ENCODE measurements at places on chromosomes 6 and 20. TPM values are rescaled to one million over a fixed set of nuclear protein-coding genes. Genes with fewer than 3 reads are reported as not detected.

SERINC1 gene
- total RNA-seq: 138 TPM

ID4 gene
- total RNA-seq: 5.7 TPM

- peak overlapping the region; percentile 9 for H3K27ac ChIP-seq
- H3K4me1 ChIP-seq: no peaks in the 10 kb centered on the region
- no peaks in the 10 kb centered on the region for H3K36me3 ChIP-seq
- no peak for DNase-seq
- H3K4me3 ChIP-seq: no peak overlapping the region
Observed at GRCh38 chr6:137708481-137708880, 158.6 kb upstream of the TNFAIP3 start.

DNA sequence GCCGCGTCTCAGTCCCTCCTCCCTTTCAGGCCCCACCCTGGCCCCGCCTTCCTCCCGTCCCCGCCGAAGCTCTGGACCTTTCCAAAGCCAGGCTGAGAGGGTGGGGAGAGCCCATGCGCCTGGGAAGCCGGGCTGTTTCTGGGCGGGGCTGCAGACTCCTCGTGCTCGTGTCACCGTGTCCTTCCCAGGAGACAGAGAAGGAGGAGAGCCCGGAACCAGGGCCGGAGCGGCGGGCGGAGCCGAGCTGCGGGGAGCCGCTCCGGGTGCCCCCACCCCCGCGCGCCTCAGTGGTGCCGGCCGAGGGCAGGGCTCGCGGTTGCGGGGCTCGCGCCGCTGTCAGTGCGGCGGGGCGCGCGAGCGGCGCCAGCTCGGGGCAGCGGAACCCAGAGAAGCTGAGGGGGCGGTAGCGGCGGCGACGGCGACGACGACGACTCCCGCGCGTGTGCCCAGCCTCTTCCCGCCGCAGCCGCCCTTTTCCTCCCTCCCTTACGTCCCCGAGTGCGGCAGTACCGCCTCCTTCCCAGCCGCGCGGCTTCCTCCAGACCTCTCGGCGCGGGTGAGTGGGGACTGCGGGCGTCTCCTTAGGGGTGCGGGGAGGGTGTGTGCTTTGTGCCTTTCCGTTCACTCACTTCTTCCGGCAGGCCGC, at the start of gene RALY:
Gene RALY (plus strand): TSS at position 336 of the 646 bp plus-strand sequence. CDS start 78,164 bp downstream, outside the sequence.
- peak; percentile 99 for DNase-seq
- H3K36me3 ChIP-seq: no peaks in the 10 kb centered on the region
- peak within 1 kb of the TSS; percentile 98 for H3K27ac ChIP-seq
- H3K4me1 ChIP-seq: peaks cover 37% of the 10 kb centered on the region
- no peaks in the 10 kb centered on the region for H3K27me3 ChIP-seq
- peak within 1 kb of the TSS; percentile 95 for H3K4me3 ChIP-seq

GRCh38 chr6:4889701-4890100, 113.5 kb downstream of the CDYL start:
- peaks cover 5% of the 10 kb centered on the region for H3K36me3 ChIP-seq
- no peak overlapping the region for H3K4me3 ChIP-seq
- no peaks in the 10 kb centered on the region for H3K4me1 ChIP-seq
- H3K27ac ChIP-seq: no peak overlapping the region

DNA sequence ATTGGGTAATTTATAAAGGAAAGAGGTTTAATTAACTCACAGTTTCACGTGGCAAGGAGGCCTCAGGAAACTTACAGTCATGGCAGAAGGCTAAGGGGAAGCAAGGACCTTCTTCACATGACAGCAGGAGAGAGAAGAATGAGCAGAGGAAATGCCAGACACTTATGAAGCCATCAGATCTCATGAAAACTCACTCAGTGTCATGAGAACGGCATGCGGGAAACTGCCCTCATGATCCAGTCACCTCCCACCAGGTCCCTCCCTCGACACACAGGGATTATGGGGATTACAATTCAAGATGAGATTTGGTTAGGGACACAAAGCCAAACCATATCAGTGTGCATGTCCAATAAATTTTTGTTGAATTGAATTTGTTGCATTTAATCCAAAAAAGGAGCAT, 52.0 kb downstream of the ECT2L start:
- no peaks in the 10 kb centered on the region for H3K36me3 ChIP-seq
- no peaks in the 10 kb centered on the region for H3K4me1 ChIP-seq
- DNase-seq: no peak

DNA sequence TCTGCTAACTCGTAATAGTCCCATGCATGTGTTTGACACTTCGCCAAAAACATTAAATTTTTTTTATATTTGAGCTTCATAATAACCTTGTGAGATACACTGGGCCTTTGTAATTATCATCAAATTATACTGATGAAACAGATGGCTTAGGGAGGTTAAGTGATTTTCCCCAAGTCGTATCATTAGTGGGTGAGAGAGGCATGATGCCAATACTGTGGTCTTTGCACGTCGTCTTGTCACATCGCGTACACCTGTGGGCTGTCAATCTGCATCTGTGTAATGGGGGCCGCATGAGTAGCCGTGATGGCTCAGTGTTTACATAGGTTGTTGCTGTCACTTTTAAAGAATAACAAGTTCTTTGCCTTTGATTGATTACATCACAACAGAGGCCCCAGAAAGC, 1.7 kb downstream of the PRL start:
- no peaks in the 10 kb centered on the region for H3K4me1 ChIP-seq
- no peak for DNase-seq
- no peaks in the 10 kb centered on the region for H3K27me3 ChIP-seq

DNA sequence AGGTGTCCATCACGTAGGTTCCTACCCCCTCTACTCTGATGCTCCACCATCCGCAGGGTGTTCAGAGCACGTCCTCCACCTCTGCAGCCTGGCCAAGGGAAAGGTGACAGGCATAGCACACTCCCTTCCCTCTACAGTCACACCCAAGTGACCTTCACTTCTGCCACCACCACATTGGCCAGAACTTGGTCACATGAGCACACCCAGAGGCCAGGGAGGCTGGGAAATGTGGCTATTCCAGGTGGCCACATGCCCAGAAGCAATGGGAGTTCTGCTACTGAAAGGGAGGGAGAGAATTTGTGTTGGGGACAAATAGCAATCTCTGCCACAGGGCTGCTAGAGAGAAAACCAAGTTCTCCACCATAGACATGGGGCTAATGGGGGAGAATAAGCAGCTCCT, 180.3 kb downstream of the NFATC2 start:
- H3K27me3 ChIP-seq: no peaks in the 10 kb centered on the region
- no peaks in the 10 kb centered on the region for H3K36me3 ChIP-seq
- no peak overlapping the region for H3K27ac ChIP-seq

- DNase-seq: no peak
- no peaks in the 10 kb centered on the region for H3K4me1 ChIP-seq
- H3K27me3 ChIP-seq: no peaks in the 10 kb centered on the region
- no peak overlapping the region for H3K4me3 ChIP-seq
- no peaks in the 10 kb centered on the region for H3K36me3 ChIP-seq
Observed at GRCh38 chr6:142341855-142342330, 40.1 kb downstream of the ADGRG6 start.

GRCh38 chr6:8814440-8815000, 379.2 kb upstream of the SLC35B3 start:
- no peak overlapping the region for H3K4me3 ChIP-seq
- H3K27ac ChIP-seq: no peak overlapping the region
- no peaks in the 10 kb centered on the region for H3K27me3 ChIP-seq
- no peaks in the 10 kb centered on the region for H3K36me3 ChIP-seq
- no peak for DNase-seq

DNA sequence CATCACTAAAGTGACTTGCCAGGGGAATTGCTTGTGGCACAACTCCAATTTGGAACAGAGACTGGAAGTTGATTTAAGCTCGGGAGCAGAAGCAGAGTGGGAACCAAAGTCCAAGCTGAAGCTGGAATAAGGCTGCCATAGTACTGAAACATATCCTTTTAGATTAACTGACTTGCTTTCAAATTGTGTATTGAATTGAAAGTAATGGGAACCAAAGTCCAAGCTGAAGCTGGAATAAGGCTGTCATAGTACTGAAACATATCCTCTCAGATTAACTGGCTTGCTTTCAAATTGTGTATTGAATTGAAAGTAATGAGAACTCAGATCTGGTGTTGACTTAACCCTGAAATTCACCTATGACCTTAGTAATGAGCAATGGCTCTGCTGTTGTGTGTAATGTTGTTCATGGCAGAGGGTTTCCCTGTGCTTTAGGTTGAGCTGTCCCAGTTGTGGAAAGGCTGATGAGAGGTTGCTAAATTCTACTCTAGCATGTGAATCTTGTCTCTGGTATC, 40.2 kb downstream of the CENPW start:
- no peaks in the 10 kb centered on the region for H3K27me3 ChIP-seq
- peak; percentile 37 for DNase-seq
- H3K4me1 ChIP-seq: no peaks in the 10 kb centered on the region
